ENCODE measurements at places on chromosomes 12 and 14. TPM values are rescaled to one million over a fixed set of nuclear protein-coding genes. Genes with fewer than 3 reads are reported as not detected.

DNA sequence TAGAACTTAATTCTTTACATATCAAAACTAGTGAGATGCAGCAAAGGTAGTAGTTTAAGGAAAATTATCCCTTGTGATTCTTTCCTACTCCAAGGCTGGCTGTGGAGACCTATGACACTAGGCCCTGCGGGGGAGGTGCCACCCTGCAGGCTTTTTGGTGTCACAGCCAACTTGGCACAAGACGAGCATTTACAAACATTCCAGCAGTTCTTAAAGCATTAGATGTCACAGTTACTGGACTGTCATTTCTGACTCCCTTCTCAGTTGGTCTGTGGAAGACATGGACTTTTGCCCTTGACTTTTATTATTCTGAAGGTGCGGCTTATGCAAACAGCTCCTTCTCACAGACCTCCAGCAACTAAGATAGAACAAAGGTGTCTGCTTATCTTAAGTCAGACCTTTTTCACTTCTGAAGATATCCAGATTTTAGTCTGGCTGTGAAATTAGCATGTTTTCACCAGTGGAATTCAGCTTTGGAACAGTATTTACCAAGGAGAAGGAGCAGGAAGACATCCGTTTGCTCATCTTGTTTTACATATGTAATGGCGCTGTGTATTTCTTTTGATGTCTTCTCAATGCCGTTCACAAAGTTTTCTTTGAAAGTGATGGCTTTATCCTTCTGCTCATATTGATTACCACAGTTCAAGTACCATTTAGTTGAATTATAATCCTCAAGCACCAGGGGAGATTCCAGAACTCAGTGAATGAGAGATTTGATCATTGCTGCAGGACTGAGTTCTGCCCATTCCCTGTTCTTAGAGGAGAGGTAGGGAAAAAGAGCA is 17.9 kb downstream of the SRGAP1 start:
- no peak for DNase-seq

The KRT73 gene
- 0.72 TPM for polyA plus RNA-seq

The VDR gene
- not detected for polyA plus RNA-seq

DNA sequence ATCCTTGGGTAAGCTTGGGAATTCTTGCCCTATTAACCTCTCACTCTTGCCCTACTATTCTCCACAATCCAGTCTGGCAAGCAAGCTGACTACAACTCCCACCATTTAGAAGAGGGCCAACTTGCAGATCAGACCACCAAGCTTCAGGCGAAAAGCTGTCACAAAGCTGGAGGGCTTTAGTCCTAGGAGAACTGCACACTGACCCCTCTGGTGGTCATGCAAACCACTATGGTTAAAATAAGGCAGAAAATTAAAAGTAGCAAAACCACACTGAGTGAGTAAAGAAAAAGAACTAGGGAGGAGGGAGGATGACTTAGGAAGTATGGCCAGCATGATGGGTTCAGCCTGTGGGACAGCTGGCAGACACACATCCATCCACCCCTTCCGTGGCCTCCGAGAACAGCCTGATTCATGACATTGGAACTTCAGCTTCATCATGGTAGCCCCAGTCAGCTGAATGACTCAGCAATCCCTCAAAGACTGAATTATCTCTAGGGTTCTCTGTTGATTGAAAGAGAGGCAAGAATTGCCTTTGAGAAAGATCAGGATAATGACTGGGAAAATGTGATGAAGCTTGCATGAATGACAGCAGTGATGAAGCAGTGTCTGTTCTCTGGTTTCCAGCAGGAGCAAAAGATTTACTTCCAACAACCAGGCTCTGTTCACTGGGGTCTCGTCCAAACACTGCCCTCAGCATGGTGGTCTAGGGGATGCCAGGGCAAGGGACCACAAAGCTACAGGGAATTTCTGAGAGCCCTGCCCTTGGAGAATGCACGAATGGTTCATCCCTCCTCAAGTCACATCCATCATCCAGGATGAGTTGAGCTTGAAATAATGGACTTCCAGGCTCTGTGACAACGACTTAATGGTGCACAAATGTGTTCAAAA is 24.4 kb downstream of the PITPNM2 start:
- no peak for DNase-seq

DNA sequence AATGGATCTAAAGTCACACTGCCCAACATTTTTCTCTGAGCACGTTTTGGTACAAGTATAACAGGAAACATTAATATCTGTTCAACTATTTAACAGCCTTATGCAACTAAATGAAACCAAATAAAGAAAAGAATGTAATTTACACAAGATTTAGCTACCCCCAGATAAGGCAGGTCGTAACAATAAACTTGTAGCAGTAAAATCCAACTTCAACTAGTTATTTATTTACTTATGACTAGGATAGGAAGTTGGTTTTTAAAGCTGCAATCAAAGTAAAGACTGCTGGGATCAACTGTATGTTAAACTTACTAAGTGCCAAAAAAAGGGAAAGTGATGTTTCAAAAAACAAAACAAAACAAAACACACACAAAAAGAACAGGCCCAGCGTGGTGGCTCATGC is 30.9 kb downstream of the FERMT2 start:
- DNase-seq, result no peak

DNA sequence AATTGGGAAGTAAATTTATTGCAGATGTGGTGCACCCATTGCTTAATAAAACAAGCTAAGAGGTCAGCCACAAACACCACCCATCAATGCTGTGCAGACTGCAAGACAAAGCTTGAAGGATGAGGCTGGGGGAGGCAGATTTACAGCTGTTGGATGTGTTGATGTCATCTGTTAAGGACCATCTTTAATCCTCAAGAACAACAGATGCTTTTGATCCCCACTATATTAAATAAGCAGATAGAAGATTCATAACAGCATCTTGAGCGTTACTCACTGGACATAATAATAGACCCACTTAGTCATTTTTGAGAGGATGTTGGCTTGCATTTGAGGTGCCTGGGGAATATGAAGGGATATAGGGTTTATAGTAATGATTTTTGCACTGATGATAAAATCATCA is 58.8 kb downstream of the GPR68 start:
- no peak for DNase-seq

DNA sequence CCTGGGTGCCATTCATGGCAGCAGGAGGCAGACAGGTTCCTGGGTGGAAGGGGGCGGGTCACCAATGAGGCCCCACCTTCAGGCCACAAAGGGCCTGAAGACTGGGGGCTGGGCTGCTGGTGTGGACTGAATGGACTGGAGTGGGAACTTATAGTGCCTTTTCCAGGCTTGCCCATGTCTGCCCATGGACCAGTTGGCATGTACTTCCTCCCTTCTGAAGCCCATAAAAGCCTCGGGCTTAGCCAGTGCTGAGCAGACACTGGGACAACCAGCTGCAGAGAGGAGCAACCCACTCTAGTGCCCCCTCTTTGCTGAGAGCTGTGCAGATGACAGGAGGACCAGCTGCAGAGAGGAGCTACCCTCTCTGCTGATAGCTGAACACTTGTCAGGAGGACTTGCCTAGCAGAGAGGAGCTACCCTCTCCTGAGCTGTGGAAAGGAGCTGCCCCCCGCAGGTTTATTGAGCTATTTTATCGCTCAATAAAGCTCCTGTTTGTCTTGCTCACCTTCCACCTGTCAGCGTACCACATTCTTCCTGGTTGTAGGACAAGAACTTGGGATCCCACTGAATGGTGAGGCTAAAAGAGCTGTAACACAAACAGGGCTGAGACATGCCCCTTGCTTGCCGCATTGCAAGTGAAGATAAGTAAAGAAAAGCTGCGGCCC is 34.0 kb downstream of the APAF1 start:
- no peak for DNase-seq

DNA sequence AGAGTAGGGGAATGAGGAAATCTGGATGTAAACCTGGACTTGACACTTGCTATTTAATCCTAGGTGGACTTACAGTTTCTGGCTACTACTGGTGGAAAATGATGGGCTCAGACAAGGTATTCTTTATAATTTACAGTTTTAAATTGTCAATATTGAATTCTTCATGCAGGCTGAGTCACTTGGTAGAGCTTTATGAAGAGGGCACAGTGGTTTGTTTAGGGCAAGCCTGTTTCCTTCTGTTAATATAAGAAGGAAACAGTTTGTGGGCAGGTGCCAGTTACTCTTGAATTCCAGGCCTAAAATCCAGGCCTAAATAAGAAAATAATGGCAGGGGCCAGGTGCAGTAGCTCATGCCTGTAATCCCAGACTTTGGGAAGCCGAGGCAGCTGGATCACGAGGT is 355.8 kb upstream of the RGS6 start:
- DNase-seq, result no peak

- DNase-seq, result no peak
Measured at GRCh38 chr12:94677778-94678177, 27.4 kb upstream of the TMCC3 start.

The CPNE6 gene
- polyA plus RNA-seq, result not detected

The STXBP6 gene
- polyA plus RNA-seq, result not detected

DNA sequence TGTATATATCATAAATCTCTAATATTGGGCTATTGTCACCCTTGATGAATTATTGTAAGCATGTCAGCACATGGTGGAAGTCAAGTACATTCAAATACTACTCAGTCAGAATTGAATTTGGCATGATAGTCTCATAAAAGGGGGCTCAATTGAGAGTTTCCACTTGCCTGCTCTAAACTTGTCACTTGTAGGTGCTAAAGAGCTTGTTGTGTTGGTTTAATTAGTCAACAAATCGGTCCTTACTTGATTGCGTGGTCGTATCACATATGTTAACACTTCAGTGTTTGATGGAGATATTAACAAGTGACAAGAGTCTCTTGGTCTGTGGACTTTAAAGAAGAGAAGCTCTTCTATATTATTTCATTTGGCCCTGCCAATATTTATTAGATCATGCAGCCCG is 81.1 kb downstream of the NKX2-1 start:
- DNase-seq, result no peak

GRCh38 chr14:106207316-106207715 is 680.9 kb downstream of the TMEM121 start:
- DNase-seq, result no peak

The GPRC5A gene
- not detected for polyA plus RNA-seq
